Thymus (tissue), 14 donors: ENCODE measurements at places on chromosomes 5 and 9. TPM values are rescaled to one million over a fixed set of nuclear protein-coding genes. Genes with fewer than 3 reads are reported as not detected.

- no peak for DNase-seq
These were observed 134.5 kb upstream of the FSTL4 start for GRCh38 chr5:133746834-133747233.

- DNase-seq: no peak
These were observed 472.6 kb downstream of the ENC1 start for GRCh38 chr5:74167930-74168315.

DNA sequence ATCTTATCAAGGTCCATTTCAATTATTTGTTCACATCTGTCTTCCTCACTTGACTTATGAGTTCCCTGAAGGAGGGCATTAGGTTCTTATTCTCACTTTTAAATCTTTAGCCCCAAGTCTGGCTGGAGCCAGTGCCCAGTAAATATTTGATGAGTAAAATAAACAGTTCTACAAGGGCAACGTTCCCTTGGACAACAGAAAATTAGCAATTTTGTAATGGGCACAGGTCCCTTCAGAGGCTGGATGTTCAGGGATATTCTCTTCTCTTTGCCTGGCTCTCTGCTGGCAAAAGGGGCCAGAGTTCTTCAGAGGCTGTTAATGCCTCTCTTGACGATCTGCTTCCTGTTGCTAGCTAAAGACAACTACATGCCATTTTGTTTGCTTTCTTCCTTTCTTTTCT lies 149.7 kb downstream of the SEMA6A start:
- DNase-seq: no peak

- no peak for DNase-seq
These were observed 166.4 kb downstream of the CDH6 start for GRCh38 chr5:31359839-31360238.

DNA sequence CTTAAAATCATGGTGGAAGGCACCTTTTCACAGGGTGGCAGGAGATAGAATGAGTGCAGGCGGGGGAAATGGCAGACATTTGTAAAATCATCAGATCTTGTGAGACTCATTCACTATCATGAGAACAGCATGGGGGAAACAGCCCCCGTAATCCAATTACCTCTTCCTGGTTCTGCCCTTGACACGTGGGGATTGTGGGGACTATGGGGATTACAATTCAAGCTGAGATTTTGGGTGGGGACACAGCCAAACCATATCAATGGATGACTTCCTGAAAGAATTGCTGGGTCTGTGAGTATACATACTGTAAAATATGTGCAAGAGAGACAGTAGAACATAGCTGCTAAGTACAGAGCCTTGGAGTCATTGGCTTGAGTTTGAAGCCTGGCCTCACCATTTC lies 47.0 kb downstream of the KIAA1958 start:
- no peak for DNase-seq

GRCh38 chr5:138102454-138103318 lies 18.9 kb downstream of the WNT8A start:
- DNase-seq: no peak

DNA sequence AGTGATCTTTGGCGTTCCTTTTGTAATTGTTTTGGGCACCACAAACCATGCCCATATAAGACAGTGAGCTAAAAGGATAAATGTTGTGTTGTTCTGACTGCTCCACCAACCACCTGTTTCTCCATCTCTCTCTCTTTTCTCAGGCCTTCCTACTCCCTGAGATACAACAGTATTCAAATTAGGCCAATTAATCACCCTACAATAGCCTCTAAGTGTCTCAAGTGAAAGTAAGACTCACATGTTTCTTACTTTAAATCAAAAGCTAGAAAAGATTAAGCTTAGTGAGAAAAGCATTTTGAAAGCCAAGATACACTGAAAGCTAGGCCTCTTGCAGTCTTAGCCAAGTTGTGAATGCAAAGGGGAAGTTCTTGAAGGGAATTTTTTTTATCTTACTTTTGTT lies 268.8 kb upstream of the NREP start:
- DNase-seq: no peak

- no peak for DNase-seq
These were observed 16.3 kb downstream of the PAM start for GRCh38 chr5:102771435-102771834.

DNA sequence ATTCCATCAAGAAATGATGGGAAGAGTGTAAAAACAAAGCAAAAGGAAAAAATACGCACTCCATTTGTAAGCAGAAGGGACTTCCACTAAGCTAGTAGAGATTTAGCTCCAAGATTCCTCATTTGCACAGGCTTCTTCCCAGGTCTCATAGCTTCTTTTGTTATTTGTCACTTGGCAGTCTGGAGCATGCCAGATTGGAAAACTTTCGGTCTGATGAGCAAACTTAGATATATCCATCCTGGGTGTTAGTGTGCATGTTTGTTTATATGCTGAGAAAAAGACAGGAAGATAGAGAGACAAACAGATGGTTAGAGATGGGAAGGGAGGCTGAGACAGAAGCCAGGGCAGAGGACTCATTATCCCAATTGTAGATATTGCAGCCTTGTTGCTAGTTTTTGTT lies 1644.5 kb upstream of the NUDT12 start:
- DNase-seq: no peak

DNA sequence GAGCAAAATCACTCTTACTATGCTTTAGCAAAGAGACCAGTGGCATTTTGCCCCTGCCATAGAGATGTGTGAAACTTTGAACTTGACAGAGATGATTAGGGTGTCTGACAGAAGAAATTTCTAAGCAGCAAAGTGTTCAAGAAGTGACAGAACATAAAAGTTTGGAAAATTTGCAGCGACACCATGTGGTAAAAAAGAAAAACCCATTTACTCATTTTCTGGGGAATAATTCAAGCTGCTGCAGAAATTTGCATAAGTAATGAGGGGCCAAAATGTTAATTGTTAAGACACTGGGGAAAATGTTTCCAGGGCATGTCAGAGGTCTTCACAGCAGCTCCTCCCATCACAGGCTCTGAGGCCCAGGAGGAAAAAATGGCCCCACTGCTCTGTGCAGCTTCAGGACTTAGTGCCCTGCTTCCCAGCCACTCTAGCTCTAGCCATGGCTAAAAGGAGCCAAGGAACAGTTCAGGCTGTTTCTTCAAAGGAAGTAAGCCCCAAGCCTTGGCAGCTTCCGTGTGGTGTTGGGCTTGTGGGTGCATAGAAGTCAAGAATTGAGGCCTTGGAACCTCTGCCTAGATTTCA lies 6.1 kb upstream of the AP3B1 start:
- no peak for DNase-seq

- DNase-seq: no peak
These were observed 126.7 kb downstream of the SLC25A46 start for GRCh38 chr5:110865400-110866094.

DNA sequence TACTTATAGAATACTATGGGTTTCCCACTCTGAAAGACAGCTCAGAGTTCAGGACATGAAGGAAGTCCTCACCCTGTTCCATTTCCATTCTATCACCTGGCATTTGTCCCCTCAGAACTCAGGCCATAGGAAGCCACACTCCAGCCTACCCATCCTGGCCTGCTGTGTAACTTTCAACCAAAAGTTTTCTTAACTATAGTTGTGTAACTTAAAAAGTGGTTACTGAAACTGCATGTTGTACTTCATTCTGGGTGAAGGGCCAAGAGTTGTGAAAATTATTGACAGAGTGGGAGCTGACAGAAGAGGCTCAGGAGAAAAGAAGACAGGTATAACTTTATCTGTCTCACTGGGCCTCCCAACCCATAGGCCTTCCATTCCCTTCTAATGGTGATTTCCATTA lies 212.5 kb downstream of the RAB3C start:
- no peak for DNase-seq

The ECSCR gene
- 12.2 TPM for polyA plus RNA-seq

The COL27A1 gene
- 24.0 TPM for polyA plus RNA-seq

The LCP2 gene
- 131 TPM for polyA plus RNA-seq

The PCDHGA6 gene
- polyA plus RNA-seq: 1.2 TPM

The TMEM252 gene
- not detected for polyA plus RNA-seq

The PCDHB13 gene
- polyA plus RNA-seq: 0.27 TPM

The DDX4 gene
- polyA plus RNA-seq: 0.57 TPM

The NUTM2G gene
- polyA plus RNA-seq: 0.02 TPM

The CAMK4 gene
- 30.7 TPM for polyA plus RNA-seq
